ENCODE measurements at places on chromosomes 11 and 22.

DNA sequence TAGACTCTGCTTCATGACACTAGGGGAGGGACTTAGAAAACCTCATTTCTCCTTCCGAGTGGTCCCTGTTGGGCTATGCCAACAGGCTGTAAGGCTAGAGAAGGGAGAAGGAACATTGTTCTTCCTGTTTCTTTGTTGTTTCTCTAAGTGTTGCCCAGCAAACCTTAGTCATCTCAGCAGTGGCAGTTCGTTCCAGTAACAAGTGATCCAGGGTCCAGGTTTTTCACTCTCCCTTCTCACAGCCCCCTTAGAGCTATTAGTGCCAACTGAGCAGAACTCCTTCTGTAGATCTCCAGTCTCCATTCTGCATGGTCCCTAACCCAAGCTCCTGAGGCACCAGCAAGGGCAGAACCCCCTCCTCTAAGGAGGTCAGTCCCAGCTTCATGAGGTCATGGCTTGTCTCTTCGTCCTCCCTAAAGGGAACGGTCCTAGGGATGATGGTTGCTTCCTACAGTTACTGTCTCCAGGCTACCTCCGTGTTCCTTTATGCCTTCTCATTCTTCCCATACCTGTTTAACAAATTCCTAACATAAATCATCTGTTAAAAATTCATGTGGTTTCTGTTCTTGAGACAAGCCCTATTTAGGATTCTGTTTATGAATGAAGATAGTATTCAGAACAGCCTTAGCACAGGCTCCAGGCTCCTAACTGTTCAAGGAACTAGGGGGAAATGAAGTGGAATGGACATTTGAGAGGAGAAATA, 168.6 kb upstream of the UBASH3B start:
- no peak for ATAC-seq

DNA sequence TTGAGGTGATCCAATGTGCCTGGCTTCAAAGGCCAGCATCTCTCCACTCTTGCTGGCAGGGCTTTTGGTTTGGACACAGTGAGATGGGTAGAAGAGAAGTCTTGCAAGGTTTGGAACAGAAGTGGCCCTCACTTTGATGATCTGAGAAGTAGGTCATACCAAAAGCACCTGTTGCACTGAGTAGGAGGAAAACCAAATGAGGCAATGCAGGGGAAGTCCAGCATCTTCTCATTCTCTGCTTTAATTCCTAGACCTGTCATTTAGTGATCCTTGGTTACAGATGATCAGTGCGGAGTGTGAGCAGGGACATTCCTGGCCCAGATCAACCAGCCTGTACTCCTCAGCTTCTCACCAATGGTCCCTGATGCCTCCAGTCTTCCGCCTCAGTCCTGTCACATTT, 990.5 kb downstream of the OPCML start:
- no peak for ATAC-seq

DNA sequence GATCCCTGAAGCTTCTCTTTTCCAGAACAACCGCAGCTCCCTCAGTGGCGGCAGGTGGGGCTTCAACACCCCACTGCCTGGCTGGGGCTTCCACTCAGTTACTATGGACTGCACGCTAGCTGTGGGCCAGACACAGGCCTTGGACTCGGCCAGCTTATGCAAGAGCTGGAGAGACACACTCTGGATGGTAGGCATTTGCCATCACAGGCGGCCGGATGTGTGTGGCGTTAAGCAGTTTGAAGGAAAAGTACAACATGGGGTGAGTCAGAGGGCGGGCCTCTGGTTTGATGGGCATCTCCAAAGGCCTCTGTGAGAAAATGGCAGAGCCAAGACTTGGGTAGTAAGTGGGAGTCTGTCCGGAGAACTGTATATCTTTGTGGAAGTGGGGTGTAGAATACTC, 17.6 kb downstream of the KCNJ4 start:
- no peak for ATAC-seq

- ATAC-seq = no peak
These were observed 192.2 kb upstream of the SORL1-AS1 start for GRCh38 chr11:121645001-121645400.
